ENCODE measurements at places on chromosomes 3 and 15.

GRCh38 chr15:98035577-98036010 is 75.1 kb downstream of the ARRDC4 start:
- DNase-seq: no peak

GRCh38 chr3:45642731-45643152 is 46.5 kb upstream of the SACM1L start:
- no peak for DNase-seq

DNA sequence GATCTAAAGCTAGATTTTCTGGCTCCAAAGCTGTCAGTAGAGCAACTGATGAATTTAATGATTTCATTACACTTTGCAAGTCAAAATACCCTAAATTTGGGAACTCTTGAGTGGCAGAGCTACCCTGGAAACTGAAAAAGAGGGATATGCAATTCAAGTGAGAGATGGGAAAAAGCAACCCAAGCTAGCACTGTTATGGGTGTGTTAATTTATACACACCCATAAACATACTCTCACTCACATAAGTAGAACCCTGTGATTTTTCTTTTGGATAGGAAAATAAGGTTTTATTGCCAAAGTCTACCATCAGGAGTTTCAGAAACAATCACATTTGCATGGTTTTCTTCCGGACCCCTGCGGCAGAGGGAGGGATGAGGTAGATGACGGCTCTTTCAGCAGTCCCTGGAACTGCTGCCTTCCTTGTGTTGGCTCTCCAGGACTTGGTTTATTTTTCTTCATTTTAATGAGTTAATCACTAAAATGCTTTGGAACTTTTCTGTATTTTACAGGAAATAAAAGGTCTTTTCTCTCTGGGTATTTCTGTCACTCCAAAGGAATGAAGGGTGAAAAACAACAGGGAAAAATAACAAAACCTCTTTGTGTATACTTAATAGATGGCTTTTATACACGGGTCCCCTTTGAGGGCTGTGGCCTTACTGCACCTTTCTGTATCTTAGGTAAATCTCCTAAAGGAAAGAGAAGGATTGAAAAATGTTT is 63.8 kb downstream of the TTC23 start:
- no peak for DNase-seq

DNA sequence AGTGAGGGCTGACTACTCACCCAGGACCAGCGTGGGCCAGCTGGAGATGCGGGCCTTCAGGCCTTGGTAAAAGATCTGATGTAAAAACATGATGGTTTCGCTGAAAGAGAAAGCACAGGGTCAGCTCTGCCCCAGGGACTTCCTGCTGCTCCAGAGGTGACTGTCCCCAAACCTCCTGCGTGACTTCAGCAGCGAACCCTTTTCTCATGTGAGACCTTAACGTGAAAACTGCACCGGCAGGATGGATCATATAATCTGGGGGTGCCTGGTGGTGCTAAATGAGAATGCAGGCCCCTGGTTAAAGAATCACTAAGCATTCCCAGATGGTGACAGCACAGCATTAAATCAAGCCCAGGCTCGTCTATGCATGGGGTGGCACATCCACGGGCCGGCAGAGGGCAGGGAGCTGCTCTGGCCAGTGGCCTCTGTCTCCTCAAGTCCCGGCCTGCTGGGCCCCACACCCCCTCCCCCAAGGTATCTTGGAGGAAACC is 55.4 kb downstream of the RASGRF1 start:
- DNase-seq: no peak

DNA sequence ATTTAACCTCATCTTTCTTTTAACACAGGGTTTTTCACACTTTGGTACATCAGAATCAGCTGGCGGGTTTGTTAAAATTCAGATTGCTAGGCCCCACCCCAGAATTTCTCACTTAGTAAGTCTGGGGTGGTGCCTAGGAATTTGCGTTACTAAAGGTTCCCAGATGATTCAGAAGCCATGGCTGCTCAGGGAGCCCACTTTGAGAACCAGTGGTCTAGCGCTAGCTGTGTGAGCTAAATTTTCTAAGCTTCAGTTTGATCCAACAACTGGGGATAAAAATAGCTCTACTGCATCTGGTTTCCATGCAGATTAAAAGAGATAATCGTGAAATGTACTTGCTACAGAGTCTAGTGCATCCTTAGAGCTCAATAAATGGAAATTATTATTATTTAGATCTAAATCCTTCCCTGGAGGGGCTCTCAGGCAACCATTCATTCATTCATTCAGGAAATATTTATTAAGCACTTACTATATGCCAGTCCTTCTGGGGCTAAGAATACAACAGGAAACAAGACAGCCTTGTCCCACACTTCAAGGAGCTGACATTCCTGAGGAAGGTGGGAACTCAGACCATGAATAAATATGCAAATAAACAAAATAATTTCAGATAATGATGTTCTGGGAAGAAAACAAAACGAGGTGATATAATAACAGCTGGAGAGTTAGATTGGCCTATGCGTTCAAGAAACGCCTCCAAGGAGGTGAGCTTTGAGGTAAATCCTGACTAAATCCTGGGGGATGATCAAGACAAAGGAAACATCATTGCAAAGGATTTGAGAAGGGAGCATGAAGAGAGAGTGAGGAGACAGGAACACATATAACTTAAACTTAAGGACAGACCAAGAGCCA is 3.9 kb upstream of the CIDEC start:
- no peak for DNase-seq

DNA sequence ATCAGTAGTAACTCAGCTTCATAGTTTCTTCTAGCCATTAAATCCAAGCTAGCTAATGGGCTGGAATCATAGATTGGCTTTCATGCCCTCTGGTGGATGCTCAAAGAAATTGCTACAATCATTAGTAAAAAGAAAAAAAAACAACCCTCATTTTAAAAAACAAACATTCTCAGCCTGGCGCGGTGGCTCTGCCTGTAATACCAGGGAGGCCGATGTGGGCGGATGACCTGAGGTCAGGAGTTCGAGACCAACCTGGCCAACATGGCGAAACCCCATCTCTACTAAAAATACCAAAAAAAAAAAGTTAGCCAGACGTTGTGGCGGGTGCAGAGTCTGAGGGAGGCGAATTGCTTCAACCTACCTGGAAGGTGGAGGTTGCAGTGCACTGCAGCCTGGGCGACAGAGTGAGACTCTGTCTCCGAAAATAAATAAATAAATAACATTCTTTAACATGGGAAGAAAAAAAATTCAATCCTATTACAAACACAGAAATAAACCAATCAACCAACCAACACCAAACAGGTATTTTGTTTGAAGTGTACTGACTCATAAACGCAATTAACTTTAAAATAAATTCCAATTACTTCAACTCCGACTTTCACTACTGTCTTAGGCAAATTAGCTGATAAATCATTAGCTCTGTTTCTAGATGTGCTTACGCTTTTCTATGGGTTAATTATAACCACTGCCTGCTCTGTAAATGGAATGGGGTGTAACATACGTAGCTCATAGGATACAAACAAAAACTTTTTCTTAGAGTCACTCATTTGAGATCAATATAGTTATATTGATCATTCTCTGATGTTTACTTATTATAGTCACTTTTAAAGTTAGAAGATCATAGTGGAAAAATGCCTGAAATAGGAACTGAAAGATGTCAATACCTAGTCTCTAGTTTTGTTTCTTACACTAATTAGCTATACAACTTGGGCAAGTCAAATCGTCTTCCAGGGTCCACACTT is 24.9 kb downstream of the TMEM207 start:
- peak; percentile 35 for DNase-seq

- DNase-seq: no peak
Observed at GRCh38 chr3:32432711-32433530, 41.3 kb downstream of the CMTM7 start.

DNA sequence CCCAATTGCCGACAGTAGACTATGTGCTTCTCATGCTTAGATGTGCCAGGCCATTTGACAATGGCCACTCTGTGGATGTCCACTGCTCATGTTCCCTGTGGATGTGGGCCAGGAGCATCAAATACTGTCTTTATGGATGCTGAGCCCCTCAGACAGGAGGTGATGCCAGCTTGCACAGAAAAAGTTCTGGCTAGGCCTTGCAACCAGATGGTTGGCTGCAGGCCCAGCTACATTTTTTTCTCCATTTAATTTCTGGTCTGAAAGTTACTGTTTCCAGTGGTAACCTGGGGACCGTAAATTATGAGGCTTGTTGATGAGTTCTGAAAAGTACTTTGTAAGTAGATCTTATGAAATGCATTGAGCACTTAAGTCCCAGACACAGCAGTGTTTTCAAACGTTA is 228.5 kb downstream of the CHL1 start:
- no peak for DNase-seq

- no peak for DNase-seq
Observed at GRCh38 chr3:56005196-56005805, 463.0 kb downstream of the ERC2 start.

DNA sequence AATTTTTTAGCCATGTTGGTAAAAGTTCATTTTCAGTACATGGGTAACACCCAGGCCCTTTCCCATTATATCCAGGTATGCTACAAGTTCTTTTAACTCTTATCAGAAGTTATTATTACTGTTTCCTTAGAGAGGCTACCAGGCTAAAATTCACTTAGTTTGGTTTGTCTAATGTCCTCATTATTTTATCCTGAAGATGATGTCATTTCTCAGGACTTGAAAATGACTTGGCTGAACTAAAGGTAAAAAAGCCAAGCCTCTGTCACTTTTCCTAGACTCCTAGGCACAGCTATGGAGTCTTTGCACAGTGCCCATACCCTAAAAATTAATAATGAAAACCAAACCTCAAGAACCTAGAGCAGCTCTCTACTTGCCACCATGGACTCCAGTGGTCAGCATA is 4.1 kb downstream of the ELL3 start:
- DNase-seq: no peak

DNA sequence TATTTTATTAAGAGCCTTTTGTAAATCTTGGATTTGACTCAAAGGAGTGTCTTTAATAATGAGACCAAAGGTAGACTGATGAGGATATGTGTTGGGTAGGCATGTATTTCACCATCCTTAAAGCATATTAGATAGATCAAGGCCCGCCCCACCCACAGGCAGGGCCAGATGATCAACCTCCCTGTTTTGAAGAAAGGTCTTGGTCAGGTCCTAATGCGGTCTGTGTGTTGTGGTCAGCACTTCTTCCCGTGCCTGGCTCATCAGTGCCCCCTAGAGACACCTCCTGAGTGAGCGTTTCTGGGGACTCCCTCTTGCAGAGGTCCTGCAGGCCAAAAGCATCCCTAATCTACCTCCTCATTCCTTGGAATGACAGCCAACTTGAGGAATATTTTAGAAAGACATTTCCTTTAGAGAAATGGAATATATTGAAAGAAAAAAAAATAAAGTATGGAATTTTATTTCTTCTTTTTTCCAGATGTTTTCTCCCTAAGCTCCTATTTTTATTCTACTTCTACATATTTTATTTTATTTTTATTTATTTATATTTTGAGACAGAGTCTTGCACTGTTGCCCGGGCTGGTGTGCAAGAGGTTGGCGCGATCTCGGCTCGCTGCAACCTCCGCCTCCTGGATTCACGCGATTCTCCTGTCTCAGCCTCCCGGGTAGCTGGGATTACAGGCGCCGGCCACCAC is 6.0 kb downstream of the TM4SF4 start:
- peak; percentile 63 for DNase-seq

- DNase-seq: no peak
Observed at GRCh38 chr3:181906338-181906737, 194.6 kb downstream of the SOX2 start.

DNA sequence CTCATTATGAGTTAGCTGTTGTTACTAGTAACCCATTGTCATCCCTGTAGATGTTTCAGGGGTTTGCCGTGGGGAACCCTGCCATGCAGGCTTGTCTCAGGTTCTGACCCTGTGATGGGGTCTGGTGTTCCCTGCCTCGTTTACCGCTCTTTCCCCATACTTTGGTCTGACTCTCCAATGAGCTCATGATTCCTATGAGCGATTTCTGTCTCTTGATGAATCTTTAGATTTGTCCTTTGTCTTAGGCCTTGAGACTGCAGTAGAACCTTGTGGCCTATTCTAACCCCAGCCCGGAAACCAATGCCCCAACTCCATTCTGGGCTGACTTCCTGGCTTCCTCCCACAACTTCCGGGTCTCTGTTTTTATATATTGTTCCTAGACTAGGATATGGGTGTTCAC is 11.3 kb upstream of the IQGAP1 start:
- no peak for DNase-seq

GRCh38 chr3:45218578-45219390 is 7.3 kb downstream of the TMEM158 start:
- no peak for DNase-seq
